ENCODE measurements at places on chromosomes 13 and 19. TPM values are rescaled to one million over a fixed set of nuclear protein-coding genes. Genes with fewer than 3 reads are reported as not detected.

Gene SLC46A3
- 8.6 TPM for total RNA-seq

Gene IGFL3
- total RNA-seq, result not detected

GRCh38 chr13:77729502-77730221 is 32.2 kb downstream of the SLAIN1 start:
- no peaks in the 10 kb centered on the region for H3K27me3 ChIP-seq
- peak overlapping the region; percentile 5 for H3K4me3 ChIP-seq
- H3K4me1 ChIP-seq, result peaks cover 24% of the 10 kb centered on the region
- H3K27ac ChIP-seq, result no peak overlapping the region

- H3K27me3 ChIP-seq, result no peaks in the 10 kb centered on the region
- no peaks in the 10 kb centered on the region for H3K4me1 ChIP-seq
- no peaks in the 10 kb centered on the region for H3K36me3 ChIP-seq
- no peak overlapping the region for H3K4me3 ChIP-seq
- DNase-seq, result no peak
Measured at GRCh38 chr13:80939581-80939980, 598.7 kb upstream of the SPRY2 start.

DNA sequence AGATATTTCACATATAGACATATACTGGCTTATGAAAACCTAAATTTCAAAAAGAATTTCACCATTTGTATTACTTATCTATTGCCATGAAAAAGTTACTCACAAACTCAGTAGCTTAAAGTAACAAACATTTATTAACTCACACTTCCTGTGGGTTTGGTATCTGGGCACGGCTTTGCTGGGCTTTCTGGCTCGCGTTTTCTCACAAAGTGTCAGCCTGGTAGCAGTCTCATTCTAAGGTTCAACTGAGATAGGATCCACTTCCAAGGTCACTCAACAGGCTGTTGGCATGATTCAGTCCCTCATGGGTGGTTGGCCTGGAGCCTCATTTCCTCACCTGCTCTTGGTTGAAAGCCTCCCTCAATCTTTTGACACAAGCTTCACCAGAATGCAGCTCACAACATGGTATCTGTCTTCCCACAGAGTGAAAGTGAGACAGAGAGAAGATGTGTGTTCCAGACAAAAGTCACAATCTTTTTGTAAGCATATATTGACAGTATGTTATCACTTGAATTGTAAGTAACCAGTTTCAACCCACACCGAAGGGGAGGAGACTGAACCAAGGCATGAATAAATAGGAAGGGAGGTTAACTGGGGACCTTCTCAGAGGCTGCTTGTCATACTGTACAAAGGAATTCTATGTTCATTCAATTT is 1065.8 kb upstream of the SPRY2 start:
- H3K36me3 ChIP-seq, result no peaks in the 10 kb centered on the region
- no peaks in the 10 kb centered on the region for H3K4me1 ChIP-seq
- no peak overlapping the region for H3K27ac ChIP-seq
- no peaks in the 10 kb centered on the region for H3K27me3 ChIP-seq
- no peak overlapping the region for H3K4me3 ChIP-seq

- peaks cover 19% of the 10 kb centered on the region for H3K27me3 ChIP-seq
- no peak overlapping the region for H3K27ac ChIP-seq
- no peak overlapping the region for H3K4me3 ChIP-seq
- DNase-seq, result no peak
- H3K4me1 ChIP-seq, result no peaks in the 10 kb centered on the region
- no peaks in the 10 kb centered on the region for H3K36me3 ChIP-seq
Measured at GRCh38 chr13:75432045-75432444, 49.9 kb downstream of the TBC1D4 start.

DNA sequence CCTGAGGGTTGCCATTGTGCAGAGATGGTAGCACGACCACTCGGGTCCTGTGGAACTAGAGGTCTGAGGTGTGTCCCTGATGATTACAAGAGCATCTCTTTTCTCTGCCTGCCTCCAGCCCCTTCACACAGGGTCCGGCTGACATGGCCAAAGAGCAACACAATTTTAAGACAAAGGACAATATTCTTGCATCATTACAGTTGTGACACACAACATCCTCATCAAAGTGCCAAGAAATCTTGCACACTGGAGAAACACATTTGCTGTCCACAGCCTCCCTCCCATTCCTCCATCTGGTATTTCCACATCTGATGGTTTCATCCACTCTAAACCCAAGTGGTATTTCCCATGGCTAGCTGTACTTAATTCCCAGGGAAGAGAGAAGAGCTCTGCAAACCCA is 12.8 kb downstream of the COL4A1 start:
- peaks cover 25% of the 10 kb centered on the region for H3K27me3 ChIP-seq
- H3K27ac ChIP-seq, result no peak overlapping the region
- DNase-seq, result no peak

DNA sequence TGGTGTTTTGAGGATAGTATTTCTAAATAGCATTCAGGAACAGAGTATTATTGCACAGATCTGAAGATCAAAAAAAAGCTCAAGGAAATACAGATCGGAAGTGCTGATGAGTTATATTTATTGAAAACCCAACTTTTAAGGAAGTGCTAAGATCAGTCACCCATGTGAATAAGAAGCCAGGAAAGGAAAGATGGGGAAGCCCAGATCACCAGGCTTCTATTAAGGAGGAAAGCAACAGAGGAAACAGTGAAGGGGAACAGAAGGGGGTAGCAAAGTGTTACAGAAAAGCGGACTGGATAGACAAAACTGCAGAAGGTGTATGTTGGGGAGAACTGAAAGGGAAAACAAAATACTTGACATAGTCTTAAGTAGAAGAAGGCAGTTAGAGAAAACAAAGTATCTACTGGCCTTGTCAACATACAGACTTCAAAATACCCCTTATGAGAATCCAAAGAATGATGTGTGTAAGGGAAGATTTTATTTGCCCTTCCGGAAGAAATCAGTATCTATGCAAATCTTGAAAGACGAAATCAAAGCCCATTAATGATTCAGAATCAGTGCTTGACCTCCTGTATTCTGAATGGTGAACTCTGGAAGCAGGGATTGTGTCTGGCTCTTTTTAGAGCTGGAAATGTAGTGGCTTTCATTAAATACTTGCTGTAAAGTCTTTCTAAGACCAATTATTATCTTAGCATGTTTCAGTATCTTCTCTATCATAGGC is 12.1 kb downstream of the UFM1 start:
- H3K4me1 ChIP-seq, result peaks cover 17% of the 10 kb centered on the region
- H3K36me3 ChIP-seq, result peaks cover 39% of the 10 kb centered on the region
- no peaks in the 10 kb centered on the region for H3K27me3 ChIP-seq

Gene SPINT2
- 73.4 TPM for total RNA-seq

DNA sequence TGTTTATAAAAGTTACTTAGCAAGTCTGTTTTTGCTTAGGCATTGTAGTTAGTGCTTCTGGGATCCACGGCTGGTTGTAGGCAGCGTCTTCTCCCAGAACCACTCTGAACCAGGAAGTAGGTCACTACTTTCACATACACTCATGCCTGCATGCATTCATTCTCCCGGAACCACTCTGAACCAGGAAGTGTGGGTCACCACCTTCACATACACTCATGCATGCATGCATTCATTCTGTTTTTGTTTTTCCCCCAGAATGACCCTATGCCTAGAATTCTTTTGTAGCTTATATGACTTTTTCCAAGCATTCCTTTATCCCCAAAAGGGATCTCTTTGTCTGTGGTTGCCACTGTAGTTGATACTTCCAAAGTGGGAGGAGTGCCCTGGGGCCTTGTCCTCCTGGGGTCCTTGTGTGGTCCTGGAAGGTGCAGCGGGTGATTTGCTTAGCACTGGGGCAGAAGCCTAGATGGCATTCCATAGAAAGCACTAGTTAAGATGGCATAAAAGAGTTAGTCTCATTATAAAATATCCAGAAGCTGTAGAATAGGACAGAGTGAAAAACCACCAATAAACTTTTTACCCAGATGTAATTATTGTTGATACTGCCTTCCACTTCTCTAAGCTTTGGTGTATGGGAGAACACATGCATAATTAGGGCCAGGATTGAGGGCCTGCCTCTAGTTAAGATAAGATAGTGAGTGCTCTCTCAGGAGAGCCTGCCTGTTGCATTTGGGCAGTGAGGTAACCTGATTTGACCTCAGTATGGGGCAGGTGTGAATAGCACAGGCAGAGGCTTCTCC is 68.6 kb upstream of the TEX29 start:
- H3K4me3 ChIP-seq, result no peak overlapping the region
- H3K36me3 ChIP-seq, result peaks cover 83% of the 10 kb centered on the region
- no peak for DNase-seq
- peak overlapping the region; percentile 30 for H3K27ac ChIP-seq
- no peaks in the 10 kb centered on the region for H3K27me3 ChIP-seq

- H3K36me3 ChIP-seq, result no peaks in the 10 kb centered on the region
- H3K27ac ChIP-seq, result no peak overlapping the region
- H3K27me3 ChIP-seq, result no peaks in the 10 kb centered on the region
- H3K4me1 ChIP-seq, result no peaks in the 10 kb centered on the region
- no peak overlapping the region for H3K4me3 ChIP-seq
Measured at GRCh38 chr13:104759069-104759468, 1692.9 kb upstream of the SLC10A2 start.

DNA sequence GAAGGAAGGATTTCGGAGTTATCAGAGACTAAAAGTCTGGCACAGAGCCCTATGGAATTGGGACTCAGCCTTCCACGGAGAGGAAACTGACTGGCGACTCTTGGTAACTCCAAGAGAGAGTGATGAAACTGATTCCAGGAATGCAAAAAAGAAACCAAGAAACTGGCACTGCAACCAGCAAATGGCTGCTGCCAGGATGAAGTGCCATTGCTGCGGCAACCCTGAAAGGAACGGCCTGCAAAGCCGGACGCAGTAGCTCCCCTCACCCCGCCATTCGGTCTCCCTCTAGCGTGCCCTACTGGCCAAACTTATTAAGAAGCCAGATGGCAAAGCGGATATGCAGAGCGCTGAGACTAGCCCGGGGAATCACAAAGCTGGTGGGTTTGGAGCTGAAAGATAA is 236.0 kb downstream of the PCDH9 start:
- H3K4me1 ChIP-seq, result peaks cover 42% of the 10 kb centered on the region
- no peaks in the 10 kb centered on the region for H3K27me3 ChIP-seq
- no peaks in the 10 kb centered on the region for H3K36me3 ChIP-seq
- peak overlapping the region; percentile 52 for H3K4me3 ChIP-seq

- H3K27me3 ChIP-seq, result no peaks in the 10 kb centered on the region
- DNase-seq, result no peak
- peaks cover 61% of the 10 kb centered on the region for H3K36me3 ChIP-seq
- H3K27ac ChIP-seq, result no peak overlapping the region
- H3K4me3 ChIP-seq, result no peak overlapping the region
Measured at GRCh38 chr13:52459668-52460067, 4.4 kb downstream of the CKAP2 start.

Gene OR7D2
- not detected for total RNA-seq

Gene CABP5
- total RNA-seq, result not detected

GRCh38 chr19:5925830-5926427 is 11.9 kb downstream of the CAPS start:
- H3K36me3 ChIP-seq, result peaks cover 96% of the 10 kb centered on the region
- H3K4me1 ChIP-seq, result peaks cover 15% of the 10 kb centered on the region
- no peaks in the 10 kb centered on the region for H3K27me3 ChIP-seq
- no peak for DNase-seq

DNA sequence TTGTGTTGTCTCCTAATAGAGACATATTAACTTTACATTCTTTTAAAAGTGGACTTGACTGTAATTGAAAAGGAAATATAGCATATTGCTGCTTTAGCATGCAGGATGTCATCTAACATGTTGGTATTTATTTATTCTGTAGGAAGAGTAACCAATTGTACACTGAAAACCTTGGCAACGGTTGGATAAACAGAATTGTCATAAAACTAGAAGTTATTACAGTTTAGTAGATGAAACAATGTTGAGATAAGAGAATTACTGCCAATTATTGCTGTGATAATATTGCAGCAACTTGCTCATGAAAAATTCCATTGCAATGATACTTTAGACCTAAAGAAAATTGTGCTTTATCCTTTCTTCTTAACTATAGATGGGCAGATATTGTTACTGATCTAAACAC is 7.6 kb upstream of the ERCC5 start:
- H3K27ac ChIP-seq, result no peak overlapping the region
- no peaks in the 10 kb centered on the region for H3K27me3 ChIP-seq
- no peak for DNase-seq
- H3K36me3 ChIP-seq, result no peaks in the 10 kb centered on the region
- no peaks in the 10 kb centered on the region for H3K4me1 ChIP-seq
- no peak overlapping the region for H3K4me3 ChIP-seq

Gene CEP89
- total RNA-seq, result 16.4 TPM

Gene SMIM24
- not detected for total RNA-seq

Gene USF2
- 236 TPM for total RNA-seq

Gene KLK2
- total RNA-seq, result 1.8 TPM

DNA sequence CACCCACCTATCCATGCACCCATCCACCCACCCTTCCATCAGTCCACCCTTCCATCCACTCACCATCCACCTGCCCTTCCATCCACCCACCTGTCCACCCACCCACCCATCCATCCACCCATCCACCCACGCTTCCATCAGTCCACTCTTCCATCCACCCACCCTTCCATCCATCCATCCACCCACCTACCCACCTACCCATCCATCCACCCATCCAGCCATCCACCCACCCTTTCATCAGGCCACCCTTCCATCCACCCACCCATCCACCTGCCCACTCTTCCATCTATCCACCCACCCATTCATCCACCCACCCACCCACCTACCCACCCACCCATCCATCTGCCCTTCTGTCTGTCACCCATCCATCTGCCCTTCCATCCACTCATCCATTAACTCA is 17.0 kb downstream of the KLHL26 start:
- no peak overlapping the region for H3K4me3 ChIP-seq
- no peak overlapping the region for H3K27ac ChIP-seq
- DNase-seq, result no peak
- H3K27me3 ChIP-seq, result no peaks in the 10 kb centered on the region

DNA sequence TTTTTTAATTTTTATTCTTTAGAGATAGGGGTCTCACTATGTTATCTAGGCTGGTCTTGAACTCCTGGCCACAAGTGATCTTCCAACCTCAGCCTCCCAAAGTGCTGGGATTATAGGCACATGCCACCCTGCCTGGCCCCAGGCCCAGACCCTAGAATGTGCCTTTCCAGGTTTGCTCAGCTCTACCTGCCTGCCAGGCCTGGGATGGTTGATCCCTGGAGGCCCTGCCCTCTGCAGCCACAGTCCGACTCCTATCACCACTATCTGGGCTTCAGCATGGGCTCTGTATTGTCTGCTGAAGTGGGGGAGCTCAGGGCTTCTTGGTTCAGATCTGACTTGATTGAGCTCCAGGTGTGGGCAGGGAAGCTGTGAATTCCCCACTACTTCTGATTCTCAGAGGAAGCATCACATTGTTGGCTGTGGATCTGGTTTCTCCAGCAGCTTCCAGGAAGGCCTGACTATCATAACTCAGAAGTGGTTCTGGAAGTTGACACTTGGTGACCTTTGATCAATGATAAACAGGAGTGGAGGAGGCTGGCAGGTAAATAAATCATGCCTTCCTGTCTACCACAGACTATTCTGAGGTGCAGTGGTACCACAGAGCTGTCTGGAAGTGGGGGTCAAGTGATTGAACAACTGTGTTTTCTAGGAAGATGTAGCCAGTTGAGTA is 71.9 kb downstream of the OLFM4 start:
- no peaks in the 10 kb centered on the region for H3K36me3 ChIP-seq
- no peaks in the 10 kb centered on the region for H3K4me1 ChIP-seq
- H3K27me3 ChIP-seq, result no peaks in the 10 kb centered on the region
- H3K4me3 ChIP-seq, result no peak overlapping the region
- no peak overlapping the region for H3K27ac ChIP-seq
- no peak for DNase-seq

Gene IRGC
- not detected for total RNA-seq
